Psoas muscle (tissue), 8 donors: ENCODE measurements at places on chromosomes 6 and 20. TPM values are rescaled to one million over a fixed set of nuclear protein-coding genes. Genes with fewer than 3 reads are reported as not detected.

DNA sequence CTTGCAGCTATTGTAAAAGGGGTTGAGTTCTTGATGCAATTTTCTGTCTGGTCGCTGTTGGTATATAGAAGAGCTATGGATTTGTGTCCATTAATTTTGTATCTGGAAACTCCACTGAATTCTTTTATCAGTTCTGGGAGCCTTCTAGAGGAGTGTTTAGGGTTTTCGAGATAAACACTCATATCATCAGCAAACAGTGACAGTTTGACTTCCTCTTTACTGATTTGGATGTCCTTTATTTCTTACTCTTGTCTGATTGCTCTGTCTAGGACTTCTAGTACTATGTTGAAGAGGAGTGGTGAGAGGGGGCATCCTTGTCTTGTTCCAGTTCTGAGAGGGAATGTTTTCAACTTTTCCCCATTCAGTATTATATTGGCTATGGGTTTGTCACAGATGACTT is 120.8 kb upstream of the SSTR4 start:
- DNase-seq = no peak

DNA sequence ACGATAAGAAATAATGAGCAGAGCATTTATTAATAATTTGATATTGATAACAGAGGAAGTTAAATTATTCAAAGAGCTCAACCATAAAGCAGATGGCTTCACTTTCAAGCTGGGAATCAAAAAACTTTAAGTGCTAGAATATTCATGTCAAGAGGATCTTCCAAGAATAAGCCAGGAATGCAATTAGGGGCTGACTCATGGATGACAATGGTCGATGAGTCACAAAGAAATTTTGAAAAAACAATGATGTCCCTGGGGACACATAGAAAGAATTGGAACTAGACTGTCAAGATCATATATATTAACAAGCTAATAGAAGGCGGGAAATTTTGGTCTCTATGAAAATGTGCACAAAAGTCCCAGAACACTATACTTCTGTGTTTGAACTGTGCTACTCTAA is 304.1 kb downstream of the LAMA2 start:
- no peak for DNase-seq

- no peak for DNase-seq
Observed at GRCh38 chr6:159772196-159772595, 10.4 kb downstream of the ACAT2 start.

DNA sequence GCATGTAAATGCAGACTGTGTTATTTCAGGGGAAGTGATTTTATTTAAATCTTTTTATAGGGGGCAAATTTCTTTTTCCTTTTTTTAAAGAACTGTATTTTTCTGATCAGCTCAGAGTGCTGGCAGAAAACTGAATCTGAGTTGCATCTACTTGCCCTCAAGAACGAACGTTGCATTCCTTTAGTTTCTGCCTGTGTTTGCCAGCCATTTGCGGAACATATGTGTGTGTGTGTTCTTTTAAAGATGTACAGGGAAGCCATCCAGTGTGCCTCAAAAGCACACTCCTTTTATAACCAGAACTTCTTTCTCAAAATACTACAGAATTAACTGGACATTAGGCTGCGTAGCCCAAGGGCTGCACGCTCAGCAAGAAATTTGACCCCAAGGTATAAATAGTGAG is 25.8 kb upstream of the INSM1 start:
- DNase-seq = no peak

DNA sequence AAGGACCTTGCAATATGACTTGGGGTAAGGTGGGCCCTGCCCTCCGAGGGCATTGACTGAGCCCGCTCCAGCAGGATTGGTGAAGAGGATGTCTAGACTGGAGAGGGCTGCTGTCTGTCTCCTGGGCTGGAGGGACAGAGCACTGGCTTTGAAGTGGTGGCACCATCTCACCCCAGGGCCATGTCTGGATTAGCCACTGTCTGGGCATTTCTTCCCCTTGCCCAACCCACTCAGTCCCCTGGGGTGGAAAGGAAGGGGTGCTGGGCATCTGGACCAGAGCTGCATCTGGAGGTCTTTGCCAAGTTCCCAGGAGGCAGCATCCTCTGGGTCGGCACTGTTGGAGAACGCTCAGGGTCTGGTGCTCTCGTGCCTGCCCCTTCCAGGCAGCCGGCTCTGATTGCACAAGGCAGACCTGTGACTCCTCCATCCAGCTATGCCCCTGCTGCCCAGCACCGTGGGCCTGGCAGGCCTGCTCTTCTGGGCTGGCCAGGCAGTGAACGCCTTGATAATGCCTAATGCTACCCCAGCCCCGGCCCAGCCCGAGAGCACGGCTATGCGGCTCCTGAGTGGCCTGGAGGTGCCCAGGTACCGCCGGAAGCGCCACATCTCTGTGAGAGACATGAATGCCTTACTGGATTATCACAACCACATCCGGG is at the start of gene R3HDML:
Gene R3HDML, plus strand, starts transcription at position 319 of the 656 bp plus-strand sequence. Its CDS starts 115 bp downstream, at position 434.
- no peak for DNase-seq

- no peak for DNase-seq
Observed at GRCh38 chr6:139485742-139486475, 111.5 kb upstream of the CITED2 start.

DNA sequence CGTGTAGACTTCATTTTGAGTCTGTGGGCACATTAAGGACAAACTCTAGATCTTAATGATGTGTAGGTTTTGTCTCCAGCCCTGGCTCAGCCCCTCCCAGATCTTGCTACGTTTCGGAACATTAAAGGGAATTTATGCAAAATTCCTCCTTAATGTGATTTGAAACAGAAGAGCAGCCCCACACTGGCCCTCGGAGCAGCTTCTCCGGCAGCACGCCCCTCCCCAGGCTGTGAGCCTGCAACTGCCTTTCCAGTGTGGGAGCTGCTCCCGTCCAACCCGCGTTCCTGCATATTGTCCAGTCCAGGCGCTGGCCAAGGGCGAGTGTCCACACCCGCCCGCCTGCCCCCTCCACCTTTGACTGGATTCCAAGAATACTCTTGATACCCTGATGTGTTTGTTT is 257.2 kb downstream of the TAF4 start:
- DNase-seq = no peak

DNA sequence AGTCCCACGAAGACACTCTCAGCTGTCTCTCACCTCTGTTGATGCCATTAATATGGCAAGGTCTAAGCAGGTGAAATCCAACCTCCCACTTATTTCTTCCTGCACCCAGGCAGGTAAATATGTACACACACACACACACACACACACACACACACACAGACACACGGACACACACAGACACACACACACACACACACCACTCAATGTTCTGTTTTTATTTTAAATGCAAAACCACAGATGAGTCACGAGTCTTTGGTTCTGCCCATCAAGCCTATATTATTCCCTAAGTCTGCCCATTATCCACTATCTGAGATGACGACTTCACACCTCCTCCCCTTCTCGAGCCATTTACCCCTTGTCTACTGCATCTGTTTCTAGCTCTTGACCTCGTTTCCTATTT is 344.7 kb downstream of the CDH26 start:
- DNase-seq = no peak

DNA sequence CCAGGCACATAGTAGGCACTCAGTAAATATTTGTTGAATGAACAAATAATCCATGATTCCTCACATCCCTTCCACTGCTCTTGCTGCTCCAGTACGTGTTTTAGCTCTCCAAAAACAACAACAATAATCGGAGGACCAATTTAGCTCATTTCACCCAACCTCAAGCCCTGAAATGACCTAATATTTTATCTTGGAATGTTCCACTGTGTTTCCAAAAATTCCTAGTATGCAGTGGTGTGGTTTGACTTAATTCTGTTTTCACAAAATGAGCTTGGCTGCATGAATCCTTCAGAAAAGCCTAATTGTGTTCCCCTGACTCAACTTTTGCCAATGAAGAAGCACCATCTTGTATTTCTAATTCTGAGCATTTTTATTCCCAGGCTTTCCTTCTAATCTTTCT is 168.0 kb upstream of the PHACTR1 start:
- no peak for DNase-seq

DNA sequence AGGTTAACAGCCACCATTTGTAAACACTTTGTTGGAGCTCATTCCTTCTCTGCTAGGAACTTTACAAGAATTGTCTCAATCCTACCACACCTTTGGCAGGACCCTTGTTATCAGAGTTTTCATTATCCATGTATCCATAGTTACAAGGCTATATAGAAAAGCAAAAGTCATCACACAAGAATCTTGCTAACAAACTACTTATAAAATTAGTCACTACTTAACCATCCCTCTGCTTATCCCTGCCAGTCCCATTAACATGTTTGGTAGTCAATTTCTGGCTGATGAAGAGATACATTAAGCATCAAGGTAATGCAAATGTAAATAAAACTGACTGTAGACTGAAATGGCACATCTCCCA is 10.4 kb downstream of the ZSWIM3 start:
- DNase-seq = no peak

DNA sequence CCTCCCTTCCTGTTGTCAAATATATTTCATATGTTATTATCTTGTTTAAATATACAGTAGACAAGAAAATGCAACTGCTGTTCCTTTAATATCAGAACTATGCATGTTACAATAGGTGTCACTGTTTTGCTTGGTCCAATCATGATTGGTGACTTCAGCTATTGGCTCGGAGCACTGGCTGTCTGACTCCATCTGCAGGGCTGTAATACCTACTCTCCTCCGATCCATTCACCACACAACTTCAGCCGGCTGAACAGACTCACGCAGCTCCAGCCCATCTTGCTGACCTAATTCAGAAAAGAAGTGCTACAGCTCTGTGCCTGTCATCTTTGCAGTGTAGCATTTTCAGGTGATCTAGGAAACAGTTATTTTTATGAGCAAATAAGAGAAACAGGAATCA is at the start of gene BTBD3:
Gene BTBD3, plus strand, starts transcription at position 231 of the 400 bp plus-strand sequence. CDS start 383 bp downstream, outside the sequence.
- DNase-seq = peak; percentile 41

- DNase-seq = peak; percentile 2
Observed at GRCh38 chr20:57218489-57218888, 48.0 kb downstream of the BMP7 start.

GRCh38 chr6:7154341-7155139 is 46.8 kb downstream of the RREB1 start:
- no peak for DNase-seq

DNA sequence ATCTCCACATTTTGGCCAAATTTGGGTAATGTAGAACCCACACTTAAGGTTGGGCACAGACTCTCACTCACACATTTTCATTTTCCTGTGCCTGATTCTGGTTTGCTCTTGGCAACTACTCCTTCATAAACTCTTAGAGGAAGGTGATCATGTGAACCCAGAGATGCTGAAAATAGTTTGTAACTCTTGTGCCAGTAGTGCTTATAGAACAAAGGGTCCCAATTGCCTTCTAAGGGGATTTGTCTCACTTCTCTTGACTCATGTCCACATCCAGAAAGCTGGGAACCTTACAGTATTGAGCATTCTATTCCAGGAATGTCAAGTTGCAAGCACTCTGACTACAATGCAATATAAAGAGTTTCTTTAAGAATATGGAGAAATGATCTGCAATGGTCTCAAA is 62.0 kb upstream of the TASP1 start:
- no peak for DNase-seq

DNA sequence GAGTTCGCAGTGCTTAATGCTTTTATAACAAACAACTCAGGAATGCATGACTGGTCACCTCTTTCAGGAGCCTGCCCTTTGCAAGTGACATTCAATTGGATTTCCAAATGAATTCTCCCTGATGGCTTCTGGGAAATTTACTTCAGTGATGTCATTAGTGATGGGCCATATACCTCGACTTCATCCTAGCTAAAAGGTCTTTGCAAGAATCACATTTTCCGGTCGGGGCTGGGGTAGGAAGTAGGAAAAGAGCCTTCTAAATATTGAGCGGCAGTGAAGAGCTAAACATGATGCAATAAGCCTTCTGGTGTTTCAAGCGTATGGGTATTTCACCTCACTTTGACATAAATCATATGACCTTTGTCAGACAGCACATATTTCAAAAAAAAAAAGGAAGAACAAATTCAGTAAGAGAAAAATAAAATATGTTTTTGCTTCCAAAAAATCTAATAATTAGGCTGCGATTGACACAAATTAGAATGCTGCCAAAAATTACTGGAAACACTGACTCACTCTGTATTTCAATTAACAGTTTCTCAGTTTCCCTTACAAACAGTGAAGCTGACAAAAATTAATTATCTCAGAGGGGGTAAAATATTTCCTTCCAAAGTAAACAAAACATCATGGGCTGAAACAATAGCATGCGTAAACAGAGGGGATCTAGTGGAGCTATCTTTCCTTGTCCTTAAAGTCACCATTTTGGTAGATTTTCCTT is 39.8 kb downstream of the ADTRP start:
- DNase-seq = no peak

GRCh38 chr20:36745234-36745926 is 510 bp downstream of the NDRG3 start:
- DNase-seq = no peak

- no peak for DNase-seq
Observed at GRCh38 chr6:63897459-63897858, 261.9 kb downstream of the PHF3 start.

DNA sequence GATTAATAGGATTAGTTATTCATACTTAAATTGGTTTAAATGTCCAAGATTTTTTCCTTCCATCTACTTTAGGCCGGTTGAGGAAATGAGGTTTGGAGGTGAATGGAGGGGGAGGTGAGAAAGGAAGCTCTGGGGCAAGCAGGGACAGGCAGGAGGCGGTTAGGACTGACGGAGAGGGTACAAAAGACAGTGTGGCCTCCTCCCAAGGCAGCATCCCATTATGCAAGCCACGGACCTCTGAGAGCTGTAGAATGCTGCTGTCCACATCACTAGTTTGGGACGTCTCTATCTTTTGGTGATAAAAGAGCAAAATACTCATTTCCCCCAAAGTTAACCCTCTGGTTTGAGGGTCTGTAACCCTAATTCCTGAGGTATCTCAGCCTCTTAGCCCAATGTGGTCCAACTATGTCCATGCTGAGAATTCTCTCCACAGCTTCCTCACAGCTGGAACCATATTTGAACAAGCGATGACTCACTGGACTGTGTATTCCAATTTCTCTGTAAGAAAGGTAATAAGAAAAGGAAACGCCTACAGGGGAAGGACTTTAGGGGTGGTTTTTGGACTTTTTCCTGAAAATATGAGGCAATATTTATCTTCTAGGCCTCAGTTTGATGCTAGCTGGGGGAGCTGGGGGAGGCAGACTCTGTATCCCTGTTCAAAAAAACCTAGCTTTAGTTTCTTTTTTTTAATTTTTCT is 172.2 kb downstream of the TFAP2B start:
- DNase-seq = no peak

DNA sequence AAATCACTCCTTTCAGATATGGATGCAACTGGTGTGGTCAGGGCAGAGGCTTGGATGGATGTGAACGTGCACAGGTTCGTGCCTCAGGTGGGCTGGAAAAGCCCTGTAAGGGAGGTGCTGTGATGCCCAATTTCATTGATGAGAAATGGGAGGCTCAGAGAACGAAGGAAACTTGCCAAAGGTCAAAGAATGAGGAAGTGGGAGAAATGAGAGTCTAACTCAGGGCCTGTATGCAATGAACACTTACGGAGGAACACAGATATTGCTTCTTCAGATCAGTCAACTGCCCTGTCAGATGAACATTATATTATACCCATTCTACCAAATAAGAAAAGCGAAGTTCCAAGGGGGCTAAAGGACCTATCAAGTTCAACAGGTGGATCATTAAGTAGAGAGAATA is 134.7 kb downstream of the RCAN2 start:
- no peak for DNase-seq

- no peak for DNase-seq
Observed at GRCh38 chr6:30800871-30801270, 56.5 kb upstream of the IER3 start.

Gene SIRPG
- total RNA-seq = 0.21 TPM
